Cerebellar nuclear complex (tissue), 1 donor: ENCODE measurements at places on chromosomes 3 and 15.

DNA sequence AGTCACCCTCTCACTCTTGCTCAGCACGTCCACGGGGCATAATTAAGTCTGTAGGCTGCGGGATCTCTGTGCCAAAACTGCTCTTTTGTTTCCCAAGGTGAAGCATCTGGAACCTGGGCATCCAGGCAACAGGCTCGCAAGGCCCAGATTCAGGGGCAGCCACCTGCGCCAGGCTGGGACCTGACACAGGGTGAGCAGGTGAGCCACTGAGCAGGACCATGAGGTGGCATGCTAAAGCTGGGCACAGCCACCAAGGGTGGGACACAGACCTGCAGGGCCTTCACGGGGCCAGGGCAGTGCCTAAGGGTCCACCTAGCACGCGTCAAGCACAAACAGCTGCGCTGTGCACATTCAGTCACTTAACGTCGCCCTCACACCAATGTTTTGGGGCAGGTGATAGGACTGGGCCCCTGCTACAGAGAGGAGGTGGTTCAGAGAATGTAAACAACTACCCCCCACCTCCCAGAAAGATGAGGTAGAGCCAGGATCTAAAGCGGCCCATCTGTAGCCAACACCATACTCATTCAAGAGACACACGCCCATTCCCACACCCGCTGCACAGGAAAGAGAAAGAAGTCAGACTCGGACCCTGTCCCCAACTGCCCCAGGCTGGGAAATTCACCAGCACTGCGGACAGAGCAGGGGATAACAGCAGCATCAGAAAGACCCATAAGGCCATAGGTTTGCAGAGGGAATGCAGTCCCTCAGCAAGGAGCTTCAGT is 16.3 kb downstream of the XXYLT1 start:
- DNase-seq: no peak

- no peak for DNase-seq
Observed at GRCh38 chr3:169041677-169042171, 621.8 kb downstream of the MECOM start.

- no peak for DNase-seq
Observed at GRCh38 chr15:92161039-92161670, 232.5 kb upstream of the ST8SIA2 start.

- DNase-seq: no peak
Observed at GRCh38 chr3:197599089-197599765, 43.5 kb upstream of the BDH1 start.

- no peak for DNase-seq
Observed at GRCh38 chr3:127887321-127887720, 27.7 kb upstream of the KBTBD12 start.

DNA sequence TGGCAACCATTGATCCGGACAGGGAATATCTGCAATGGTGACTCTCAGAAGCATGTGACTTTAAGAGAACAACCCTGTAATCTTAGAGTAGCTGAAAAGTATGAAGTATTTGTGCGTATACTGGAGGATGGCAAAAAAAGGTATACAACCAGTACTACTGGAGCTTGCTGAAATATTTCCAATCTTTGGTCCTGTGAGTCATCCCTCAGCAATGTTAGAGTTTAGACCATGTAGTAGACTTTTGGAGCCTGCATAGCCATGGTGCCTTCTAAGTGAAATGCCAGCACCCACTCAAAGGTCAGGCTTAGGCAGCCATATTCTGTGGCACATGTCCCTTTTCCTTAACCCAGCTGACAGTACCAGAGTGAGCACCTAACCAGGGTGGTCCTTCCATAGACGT is 429.4 kb downstream of the NTRK3 start:
- DNase-seq: no peak

DNA sequence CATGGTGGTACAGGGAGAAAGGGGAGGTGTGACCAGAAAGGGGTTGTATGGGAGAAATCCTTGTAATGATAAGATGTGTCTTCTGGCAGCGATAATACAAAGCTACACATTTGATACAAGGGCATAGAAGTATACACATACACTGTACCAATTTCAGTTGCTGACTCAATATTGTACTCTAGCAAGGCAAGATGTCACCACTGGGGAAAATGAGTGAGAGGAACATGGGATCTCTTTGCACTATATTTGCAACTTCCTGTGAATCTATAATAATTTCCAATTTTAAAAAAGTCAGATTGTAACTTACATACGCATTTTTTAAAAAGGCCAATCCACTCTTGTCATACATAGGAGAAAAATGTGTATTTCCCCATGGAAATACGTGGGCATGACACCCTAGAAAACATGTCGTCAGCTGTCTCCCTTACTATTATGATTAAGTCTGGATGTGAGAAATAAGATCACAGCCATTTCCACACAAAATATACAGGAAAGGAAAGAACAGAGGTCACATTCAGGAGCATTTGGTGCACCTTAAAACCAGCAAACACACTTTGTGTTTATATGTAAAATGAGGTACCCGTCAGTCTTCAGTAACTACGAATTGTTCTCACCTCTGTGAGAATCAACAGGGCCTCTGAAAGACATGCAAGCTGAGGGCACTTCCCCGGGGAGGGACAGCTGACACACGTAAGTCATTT is 22.9 kb downstream of the PRR23E start:
- no peak for DNase-seq

- DNase-seq: no peak
Observed at GRCh38 chr3:19250959-19251610, 102.8 kb downstream of the KCNH8 start.

DNA sequence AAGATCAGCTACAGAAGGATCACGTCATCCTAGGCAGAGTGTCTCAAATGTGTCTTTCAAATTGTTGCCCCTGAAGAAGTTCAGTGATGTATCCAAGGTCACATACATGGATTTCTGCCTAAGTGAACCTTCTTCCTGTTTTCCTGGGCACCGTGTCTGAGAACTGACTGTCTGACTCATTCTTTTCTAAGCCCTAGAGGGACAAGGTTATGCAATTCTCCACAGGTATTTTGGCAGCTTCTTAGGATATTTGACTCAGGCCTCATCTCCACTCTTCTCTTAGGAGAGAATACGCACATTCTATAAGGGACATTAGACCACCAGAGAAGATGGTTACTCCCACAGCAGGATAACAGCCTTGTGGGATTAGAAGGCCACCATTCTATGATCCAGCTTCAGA is 391.9 kb upstream of the THBS1 start:
- DNase-seq: no peak

GRCh38 chr3:45908761-45909160 is 22.4 kb downstream of the CCR9 start:
- no peak for DNase-seq

DNA sequence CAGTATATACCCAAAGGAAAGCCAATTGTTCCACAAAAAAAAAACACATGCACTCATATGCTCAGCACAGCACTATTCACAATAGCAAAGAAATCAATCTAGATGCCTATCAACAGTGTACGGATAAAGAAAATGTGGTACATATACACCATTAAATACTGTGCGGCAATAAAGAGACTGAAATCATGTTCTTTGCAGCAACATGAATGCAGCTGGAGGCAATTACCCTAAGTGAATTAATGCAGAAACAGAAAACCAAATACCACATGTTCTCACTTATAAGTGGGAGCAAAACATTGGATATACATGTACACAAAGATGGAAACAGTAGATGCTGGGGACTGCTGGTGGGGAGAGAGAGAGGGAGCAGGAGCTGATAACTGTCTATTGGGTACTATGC is 124.2 kb upstream of the AADACL2 start:
- no peak for DNase-seq

DNA sequence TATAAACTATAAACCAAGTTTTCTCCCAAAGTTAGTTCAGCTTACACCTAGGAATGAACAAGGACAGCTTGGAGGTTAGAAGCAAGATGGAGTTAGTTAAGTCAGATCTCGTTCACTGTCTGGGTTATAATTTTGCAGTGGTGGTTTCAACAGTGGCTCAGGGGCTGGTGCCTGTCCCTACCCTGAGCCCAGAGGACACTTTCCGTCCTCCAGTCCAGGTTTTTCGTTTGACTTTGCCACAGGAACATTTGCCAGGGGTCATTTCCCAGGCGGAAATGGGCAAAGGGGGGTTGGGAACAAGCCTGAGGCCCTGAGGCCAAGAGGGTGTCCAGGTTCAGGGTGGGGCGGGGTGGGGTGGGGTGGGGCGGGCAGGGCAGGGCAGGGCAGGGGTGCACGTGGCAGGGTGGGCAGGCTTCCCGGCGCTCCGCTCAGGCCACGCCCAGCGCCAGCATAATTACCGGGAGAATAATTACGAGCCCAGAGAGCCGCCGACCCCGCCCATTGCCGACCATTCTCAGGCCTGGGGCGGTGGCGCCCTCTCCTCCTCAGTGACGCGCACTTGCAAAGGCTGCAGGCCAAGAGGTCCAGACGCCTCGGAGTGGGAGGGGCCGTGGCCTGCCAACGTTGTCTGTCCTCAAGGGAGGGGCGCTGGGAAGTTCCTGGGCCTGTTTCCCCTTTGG is 70.4 kb downstream of the KLF13 start:
- DNase-seq: no peak

DNA sequence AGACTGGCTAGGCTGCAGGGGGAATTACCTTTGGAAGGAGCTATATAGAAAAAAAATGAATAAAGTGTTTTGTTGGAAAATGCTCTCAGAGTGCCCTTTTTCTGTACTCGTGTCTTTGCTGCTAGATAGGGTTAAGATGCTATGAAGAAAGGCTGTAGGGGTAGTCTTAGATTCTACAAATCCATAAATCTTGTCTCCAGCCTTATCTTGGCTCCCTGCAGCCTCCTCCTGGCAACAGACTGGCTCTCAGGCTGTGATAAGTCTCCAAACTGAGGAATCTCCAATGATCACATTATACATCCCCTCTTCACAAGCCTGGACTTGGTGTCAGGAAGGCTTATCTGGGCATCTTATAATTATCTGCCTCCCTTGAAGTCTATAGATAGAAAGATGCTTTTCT is 9.3 kb downstream of the LPCAT4 start:
- DNase-seq: no peak

DNA sequence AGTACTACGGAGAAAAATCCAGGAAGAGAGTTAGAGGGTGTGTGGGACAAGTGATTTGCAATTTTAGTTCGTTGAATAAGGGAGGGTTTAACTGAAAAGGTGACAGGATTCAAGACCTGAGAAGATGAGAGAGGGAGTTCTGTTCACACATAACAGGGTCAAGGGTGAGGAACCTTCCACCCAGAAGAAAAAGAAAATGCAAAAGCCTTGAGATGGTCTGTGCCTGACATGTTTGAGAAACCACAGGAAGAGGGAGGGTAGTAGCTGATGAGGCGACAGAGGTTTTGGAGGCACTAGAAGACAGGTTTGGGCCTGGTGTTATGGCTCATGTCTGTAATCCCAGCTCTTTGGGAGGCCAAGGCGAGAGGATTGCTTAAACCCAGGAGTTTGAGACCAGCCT is 591 bp upstream of the SLC25A20 start:
- DNase-seq: no peak

DNA sequence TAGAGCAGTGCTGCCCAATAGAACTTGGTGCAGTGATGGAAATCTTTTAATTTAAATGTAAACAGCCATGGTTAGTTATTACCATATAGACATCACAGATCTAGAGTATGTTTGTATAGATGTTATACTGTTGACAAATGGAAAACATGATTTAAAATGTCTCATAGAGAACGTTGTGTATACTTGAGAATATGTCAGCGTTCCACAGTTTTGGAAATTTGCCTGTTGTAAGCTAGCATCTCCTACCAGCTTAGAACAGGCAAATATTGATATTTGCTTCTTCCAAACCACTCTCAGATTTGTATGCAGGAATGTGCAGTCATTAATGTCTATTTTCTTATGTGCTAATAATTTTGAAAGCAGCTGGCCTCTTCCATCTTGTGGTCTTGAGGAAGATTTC is 8.4 kb upstream of the LXN start:
- DNase-seq: no peak

GRCh38 chr15:35481992-35482391 is 64.0 kb downstream of the DPH6 start:
- DNase-seq: no peak
